Brain pericyte (primary cell): ENCODE measurements at places on chromosomes 2 and 18.

DNA sequence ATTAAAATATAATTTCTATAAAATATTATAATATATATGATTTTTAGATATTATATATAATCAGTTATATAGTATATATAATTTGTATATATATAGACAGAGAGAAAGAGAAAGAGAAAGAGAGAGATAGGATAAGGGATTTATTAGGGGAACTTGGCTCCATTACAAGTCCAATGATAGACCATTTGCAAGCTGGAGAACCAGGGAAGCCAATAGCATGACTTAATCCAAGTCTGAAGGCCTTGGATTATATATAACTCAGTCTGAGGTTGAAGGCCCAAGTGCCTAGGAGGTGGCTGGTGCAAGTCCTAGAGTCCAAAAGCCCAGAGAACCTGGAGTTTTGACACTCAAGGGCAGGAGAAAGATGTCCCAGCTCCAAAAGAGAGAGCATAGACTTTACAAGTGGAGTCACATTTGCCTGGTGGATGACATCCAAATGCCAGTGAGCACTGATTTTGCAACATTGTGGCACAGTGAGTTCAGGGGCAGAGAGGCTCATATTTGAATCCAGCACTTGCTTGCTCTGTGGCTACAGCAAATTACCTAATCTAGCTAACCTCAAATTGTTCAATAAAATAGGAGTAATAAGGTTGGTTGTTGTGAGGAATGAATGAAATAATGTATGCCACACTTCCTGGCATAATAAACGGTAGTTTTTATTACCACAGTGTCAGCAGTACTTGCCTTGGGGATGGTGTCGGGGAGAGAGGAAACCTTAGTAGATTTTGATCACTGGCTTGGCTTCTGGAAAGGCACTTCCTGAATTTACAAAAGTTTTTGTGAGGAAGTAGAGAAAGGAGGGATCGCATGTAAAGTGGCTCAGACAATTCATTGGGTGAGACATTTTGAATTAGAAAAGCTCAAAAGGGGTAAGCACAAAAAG lies 69.6 kb upstream of the CD28 start:
- DNase-seq = no peak

DNA sequence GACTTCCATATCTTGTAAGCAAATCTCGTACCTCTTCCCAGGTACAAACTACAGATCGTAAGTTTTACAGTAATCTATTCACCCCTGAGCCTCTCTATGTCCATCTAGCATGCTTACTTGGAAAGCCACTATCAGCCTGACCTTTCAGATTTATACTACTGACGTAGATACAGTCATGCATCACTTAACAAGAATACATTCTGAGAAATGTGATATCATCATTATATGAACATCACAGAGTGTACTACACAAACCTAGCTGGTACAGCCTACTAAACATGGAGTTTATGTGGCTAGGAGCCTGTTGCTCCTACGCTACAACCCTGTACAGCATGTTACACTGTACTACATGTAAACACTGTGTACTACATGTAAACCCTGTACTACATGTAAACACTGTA lies 293.2 kb upstream of the ZNF804A start:
- DNase-seq = no peak

DNA sequence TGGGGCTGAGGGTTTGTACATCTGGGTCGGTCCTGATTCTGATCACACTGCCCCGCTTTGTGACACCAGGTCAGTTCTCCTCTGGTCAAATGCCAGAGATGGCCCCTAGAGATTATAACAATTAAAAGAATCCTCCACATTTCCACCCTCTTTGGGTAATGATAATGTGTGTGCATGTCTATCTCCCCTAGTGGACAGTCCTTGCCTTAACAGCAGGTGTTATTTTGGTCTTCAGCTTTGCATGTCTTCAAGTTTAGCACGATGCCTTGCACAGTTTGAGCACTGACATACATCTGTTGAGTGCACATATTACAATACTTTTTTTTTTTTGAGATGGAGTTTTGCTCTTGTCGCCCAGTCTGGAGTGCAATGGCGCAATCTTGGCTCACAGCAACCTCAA lies 25.7 kb upstream of the COX7A2L start:
- no peak for DNase-seq

- no peak for DNase-seq
Measured at GRCh38 chr2:60652832-60653340, 99.4 kb upstream of the BCL11A start.

DNA sequence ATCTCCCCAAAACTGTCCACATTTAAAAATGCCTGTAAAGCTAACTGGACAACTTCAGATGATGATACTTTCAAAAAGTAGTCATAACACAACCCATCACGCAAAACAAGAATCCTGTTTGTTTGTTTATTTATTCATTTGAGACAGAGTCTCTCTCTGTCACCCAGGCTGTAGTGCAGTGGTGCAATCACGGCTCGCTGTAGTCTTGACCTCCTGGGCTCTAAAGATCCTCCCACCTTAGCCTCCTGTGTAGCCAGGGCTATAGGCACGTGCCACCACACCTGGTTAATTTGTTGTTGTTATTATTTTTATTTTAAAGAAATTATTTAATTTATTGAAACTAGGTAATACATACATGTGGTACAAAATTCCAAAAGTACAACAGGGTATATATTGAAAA lies 94.8 kb downstream of the RAPGEF4 start:
- DNase-seq = no peak

GRCh38 chr2:234550511-234551107 lies 53.7 kb upstream of the ARL4C start:
- peak; percentile 27 for DNase-seq

DNA sequence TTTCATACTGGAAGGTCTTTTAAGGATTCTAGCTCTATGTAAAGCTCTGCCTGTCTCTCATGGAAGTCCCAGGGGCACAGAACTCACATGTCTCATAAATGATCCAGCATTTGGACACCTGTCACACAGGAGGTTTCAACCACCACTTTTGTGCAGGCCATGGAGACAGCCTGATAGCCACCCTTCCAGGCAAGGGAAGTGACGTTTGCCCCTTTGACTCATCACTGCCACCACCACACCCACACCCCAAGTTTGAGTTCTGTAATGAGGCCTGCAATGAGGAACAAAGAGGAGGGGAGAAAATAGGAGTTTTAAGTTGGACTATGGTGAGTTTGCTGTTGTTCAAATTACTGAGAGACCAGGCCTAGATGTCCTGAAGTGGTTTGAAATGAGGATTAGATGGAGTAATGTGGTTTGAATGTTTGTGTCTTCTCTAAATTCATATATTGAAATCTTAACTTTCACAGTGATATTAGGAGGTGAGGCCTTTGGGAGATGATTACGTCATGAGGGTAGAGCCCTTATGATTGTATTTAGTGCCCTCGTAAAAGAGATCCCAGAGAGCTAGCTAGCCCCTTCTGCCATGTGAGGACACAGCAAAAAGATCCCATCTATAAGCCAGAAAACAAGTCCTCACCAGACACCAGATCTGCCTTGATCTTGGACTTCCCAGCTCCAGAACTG lies 175.3 kb upstream of the EPHA4 start:
- DNase-seq = no peak

- DNase-seq = no peak
Measured at GRCh38 chr2:161976295-161976694, 97.7 kb downstream of the DPP4 start.

- DNase-seq = no peak
Measured at GRCh38 chr18:76357174-76357573, 137.9 kb downstream of the ZNF516 start.

DNA sequence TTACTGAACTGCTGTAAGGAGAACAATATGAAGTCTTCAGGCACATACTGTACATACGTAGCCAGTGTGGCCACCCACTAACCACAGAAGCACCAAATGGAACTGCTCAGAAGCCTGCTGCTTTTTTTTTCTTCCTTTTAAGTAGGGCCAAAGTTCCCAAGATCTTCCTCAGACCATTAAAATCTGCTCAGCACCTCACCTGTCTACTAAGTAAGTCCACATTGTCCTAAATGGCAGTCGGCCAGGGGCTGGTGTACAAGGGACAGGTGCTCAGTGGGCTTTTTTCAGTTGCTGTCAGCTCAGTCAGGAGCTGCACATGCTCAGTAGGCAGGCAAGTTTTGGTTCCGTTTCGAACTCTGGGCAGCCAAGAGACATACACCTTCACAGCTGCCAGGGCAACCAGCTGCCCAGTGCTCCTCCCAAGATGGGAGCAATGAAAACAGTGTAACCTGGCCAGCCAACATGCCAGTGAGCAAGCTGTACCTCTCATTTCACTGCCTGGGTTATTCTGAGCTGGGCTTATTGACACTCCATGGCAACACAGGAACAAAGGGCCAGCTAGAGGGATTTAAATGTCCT lies 86.1 kb downstream of the ACVR1 start:
- no peak for DNase-seq

DNA sequence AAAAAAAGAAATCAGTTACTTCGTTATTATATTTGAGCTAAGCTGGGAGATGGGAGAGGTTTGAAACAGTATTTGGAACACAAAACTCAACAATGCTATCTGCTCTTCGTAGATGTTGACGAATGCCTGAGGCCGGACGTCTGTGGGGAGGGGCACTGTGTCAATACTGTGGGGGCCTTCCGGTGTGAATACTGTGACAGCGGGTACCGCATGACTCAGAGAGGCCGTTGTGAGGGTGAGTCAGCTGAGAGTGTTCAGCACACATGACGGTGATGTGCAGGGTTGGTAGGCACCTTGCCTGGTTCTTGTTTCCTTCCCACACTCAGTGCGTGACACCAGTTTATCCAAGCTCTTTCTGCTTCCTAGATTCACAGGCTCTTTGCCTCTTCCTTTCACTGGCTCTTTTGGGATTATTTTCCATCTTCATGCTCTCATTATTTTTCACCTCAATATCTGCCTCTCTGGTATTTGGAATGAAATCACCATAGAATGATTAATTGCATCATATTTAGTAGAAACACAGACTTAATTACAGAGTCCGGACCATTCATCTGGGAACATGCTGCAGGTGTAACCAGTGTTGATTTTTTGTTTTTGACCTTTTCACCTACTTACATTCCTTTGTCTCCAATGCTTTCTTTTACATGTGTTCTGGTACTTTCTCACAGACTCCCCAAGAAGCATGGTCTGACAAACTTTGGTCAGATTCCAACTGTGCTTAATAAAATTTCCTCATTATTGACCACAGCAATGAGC lies 200.6 kb upstream of the RASGRP3 start:
- peak; percentile 93 for DNase-seq

GRCh38 chr18:57131782-57132181 lies 15.1 kb upstream of the BOD1L2 start:
- DNase-seq = no peak

GRCh38 chr2:239042046-239042445 lies 194.2 kb downstream of the TWIST2 start:
- no peak for DNase-seq

- peak; percentile 34 for DNase-seq
Measured at GRCh38 chr2:150526827-150527226, 39.4 kb upstream of the RND3 start.

GRCh38 chr18:3995476-3996102 lies 459.5 kb downstream of the DLGAP1 start:
- no peak for DNase-seq

DNA sequence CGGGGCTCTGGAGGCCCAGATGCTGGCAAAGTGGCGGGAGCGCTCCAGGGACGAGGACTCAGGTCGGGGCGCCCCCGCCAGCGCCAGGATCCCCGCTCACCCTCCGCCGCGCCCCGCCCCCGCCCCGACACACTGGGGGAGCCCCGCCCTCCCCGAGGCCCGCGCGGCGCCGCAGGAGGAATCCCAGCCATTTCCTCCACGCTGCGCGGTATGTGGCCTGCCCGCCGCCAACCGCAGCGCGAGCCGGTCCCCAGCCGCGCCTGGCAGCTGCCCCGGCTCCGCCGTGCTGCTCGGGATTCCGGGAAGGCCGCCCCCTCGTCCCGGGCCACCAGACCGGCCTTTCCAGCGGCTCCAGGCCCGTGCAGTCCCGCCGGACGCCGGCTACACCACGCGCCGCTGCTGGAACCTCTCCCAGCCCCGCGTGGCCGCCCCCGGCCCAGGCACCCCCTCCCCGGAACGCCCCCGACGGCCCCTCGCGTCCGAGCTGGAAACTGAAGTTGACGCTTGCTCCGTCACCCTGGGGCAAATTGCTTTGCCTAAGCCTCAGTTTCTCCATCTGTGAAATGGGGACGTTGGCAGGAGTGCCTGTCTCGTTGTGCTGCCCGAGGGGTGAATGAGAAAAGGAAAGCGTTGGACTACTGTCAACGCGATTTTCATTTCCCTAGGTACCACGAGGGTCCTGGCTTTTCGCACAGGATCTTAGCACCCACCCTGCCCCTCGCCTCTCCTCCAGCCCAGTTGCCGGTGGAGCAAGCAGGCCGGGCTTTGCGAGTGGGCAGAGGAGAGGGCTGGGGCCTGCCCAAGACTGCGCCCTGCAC lies 53.6 kb downstream of the PKDCC start:
- DNase-seq = no peak

DNA sequence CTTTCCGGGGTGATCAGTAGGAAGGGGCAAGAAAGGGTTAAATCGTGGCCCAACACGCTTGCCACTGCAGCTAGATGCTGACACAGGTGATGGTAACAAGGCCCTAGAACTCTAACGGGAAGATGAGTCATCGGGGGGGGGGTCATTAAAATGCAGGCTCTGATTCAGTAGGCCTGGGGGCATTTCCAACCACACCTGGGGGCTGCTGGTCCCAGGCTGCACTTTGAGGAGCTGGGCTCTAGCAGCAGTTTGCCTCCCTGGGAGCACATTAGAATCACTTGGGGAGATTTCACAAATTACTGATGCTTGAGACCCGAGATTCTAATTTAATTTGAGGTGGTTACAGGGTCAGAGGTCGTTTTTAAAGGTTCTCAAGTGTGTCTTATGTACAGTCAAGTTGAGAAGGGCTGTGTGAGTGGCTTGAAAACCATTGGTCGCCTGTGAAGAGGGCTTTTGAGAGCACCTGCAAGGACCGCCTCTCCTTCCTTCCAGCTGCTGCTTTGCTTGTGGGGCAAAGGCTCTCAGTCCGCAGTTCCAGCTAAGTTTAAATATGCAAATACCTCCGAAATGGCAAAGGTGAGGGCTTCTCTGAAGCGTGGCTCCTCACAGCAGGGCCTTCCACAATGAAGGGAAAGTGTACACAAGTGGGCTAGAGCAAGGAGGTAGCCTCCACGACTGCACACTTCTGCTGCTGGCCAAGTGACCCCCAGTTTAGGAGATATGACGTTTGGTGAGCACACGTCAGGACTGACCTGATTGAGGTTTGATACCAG lies 128.0 kb upstream of the MSH6 start:
- DNase-seq = no peak

GRCh38 chr2:186757009-186757408 lies 63.1 kb downstream of the FAM171B start:
- DNase-seq = no peak

DNA sequence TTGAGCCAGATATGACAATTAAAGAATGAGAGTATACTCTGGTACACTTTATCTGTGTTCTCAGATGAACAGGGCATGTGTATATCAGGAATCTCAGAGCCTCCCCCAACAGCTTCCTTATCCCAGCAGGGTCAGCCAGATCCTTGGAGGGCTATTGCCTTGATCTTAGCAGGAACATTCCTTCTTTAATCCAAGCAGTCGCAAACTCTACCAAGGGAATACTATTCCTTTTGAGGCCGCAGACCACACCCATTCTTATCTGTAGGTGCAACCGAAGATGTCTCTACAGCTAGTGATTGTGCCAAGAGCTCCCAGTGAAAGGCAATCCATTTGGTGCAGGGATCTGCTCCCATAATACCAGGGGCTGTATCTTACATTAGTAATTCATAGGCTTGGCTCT lies 118.3 kb upstream of the DOK6 start:
- no peak for DNase-seq

GRCh38 chr2:169294001-169294675 lies 68.2 kb downstream of the LRP2 start:
- no peak for DNase-seq
